ENCODE measurements at places on chromosomes 2 and 18.

DNA sequence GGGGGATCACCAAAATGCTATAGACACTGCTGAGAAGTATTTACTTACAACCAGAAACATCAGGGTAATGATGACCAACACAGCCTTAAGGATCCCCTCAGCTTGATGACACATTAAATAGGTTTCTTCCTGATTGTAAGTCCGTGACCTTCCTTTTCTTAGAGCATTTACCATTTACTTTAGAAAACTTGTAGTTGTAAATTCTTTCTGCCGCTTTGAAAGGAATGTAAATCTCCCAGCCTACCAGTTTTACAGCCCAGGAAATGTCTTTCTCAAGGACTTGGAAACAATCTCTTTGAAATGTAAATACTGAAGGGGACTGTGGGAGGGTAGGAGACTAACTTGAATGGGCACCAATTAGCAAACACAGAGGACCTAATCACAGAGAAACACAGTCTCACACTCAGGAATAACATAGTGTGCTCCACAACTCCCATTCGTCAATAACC is 278.6 kb downstream of the DSC3 start:
- no peak for DNase-seq
- no peaks in the 10 kb centered on the region for H3K36me3 ChIP-seq
- no peaks in the 10 kb centered on the region for H3K27me3 ChIP-seq
- no peak overlapping the region for H3K4me3 ChIP-seq
- H3K4me1 ChIP-seq, result no peaks in the 10 kb centered on the region

DNA sequence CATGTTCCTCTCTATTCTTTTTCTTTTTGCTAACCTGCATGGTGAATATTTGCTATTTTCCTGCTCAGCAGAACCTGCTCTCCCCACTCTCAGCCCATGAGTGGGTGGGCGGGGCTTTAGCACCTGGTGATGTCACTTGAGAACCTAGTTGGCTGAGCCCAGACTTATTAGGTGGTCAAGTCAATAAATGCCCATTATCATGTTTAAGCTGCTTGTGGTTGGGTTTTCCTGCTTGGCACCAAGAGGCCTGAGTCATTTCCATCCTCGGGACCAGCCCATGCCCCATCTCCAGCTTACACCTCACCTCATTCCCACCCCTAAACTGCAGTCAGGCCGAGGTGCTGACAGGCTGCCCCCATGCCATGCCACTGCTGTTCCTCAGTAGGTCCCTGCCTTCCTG is 226.6 kb downstream of the ANKRD30B start:
- H3K27ac ChIP-seq, result no peak overlapping the region
- no peak overlapping the region for H3K4me3 ChIP-seq
- H3K27me3 ChIP-seq, result no peaks in the 10 kb centered on the region
- no peaks in the 10 kb centered on the region for H3K36me3 ChIP-seq

DNA sequence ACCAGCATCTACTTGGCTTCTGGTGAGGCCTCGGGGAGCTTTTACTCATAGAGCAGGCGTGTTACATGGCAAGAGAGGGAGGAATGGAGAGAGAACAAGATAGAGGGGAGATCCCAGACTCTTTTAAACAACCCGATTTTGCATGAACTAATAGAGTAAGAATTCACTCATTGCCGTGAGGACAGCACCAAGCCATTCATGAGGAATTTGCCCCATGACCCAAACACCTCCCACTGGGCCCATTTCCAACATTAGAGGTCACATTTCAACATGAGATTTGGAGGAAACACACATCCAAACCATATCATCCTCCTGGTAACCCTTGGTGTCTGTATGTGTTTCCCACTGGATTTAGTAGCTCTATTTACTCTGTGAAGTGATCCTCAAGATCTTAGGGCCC is 249.9 kb upstream of the SP5 start:
- no peaks in the 10 kb centered on the region for H3K27me3 ChIP-seq
- H3K4me1 ChIP-seq, result no peaks in the 10 kb centered on the region
- H3K27ac ChIP-seq, result no peak overlapping the region
- H3K4me3 ChIP-seq, result no peak overlapping the region
- DNase-seq, result no peak

DNA sequence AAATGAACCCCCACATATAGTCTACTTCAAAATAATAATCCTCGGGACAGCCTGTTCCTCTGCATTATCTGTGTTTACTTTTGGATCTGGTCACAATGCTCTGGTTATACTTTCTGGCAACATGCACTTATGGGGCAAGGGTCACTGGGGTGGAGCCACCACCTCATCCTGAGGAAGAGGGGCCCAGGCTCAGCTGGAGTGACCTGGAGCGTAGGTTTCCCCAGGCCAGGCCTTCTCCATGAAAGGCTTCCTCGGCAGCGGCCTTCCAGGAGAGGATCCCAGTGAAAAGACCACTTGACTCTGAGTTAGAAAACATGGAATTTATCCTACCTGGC is 237.4 kb downstream of the SETBP1 start:
- H3K4me3 ChIP-seq, result no peak overlapping the region
- H3K27me3 ChIP-seq, result no peaks in the 10 kb centered on the region
- H3K4me1 ChIP-seq, result peaks cover 45% of the 10 kb centered on the region
- no peak for DNase-seq

DNA sequence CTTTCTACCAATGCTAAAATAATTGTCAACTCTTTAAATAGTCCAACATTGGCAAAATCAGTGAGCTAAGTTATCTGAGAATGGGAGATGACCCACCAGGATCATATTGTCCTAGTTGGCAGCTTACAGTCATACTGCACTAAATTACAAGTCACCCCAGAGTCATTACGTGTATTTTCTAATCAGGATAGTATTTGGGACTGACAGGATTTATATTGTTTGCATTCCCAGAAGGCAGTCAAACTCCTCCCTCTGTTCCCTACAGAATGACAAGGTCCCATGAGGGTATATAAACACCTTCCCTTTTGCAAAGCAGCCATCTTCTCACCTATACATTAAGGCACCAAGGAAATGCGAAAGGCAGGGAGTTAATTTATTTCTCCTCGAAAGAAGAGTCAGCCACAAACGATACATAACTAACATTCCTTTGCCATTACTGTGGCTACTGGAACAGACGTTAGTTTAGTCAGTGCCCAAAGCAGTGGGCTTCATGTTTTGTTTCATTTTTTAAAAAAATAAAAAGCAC is 125.3 kb downstream of the ANTXR1 start:
- peaks cover 3% of the 10 kb centered on the region for H3K27me3 ChIP-seq
- no peak overlapping the region for H3K27ac ChIP-seq
- H3K4me3 ChIP-seq, result no peak overlapping the region
- no peak for DNase-seq

GRCh38 chr2:202034249-202035088 is 814 bp downstream of the FZD7 start:
- peaks cover 37% of the 10 kb centered on the region for H3K27me3 ChIP-seq
- no peaks in the 10 kb centered on the region for H3K36me3 ChIP-seq
- H3K27ac ChIP-seq, result no peak overlapping the region
- H3K4me3 ChIP-seq, result no peak overlapping the region

DNA sequence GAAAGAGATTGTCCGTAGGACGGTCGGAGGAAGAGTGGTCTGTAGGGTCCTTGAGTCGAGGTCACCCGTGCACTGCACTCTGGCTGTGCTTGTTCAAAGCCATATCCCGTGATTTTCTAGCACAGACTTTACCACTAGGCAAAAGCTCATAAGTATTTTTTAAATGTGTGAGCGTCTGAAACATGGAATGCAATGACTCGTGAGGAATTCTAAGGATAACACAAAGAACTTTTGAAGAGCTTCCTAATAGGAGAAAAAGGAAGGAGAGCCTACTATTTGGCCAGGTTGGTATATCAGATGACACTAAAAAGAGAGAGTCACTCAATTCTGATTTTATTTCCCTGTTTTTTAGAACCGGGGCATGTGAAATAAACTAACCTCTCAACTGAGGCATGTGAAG is 68.3 kb downstream of the CD28 start:
- no peak overlapping the region for H3K4me3 ChIP-seq
- H3K36me3 ChIP-seq, result no peaks in the 10 kb centered on the region
- H3K4me1 ChIP-seq, result no peaks in the 10 kb centered on the region
- no peak for DNase-seq
- H3K27ac ChIP-seq, result no peak overlapping the region

DNA sequence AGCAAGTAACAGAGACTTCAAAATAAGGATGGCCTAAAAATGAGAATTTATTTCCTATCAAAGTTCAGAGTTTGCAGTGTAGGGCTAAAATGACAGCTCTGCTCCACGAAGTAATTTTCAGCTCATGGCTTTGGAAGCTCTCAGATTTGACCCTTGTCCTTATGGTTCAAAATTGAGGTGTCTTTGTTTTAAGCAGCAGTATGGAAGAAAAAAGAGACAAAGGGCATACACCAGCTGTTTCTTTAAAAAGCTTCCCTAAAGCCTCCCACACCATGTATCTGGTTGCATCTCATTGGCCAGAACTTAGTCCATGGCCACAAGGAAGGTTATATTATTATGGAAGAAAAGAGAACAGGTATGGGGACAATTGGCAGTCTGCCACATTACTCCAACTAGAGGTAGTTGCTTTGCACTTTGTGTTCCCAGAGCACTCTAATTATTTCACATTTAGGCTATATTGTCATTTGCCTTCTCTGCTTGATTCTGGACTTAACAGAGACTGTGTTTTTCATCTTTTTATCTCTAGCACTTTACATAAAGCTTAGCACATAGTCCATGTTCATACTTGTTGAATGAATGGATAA is 180.4 kb downstream of the MCFD2 start:
- peaks cover 16% of the 10 kb centered on the region for H3K36me3 ChIP-seq
- peaks cover 62% of the 10 kb centered on the region for H3K4me1 ChIP-seq
- no peak for DNase-seq
- no peak overlapping the region for H3K4me3 ChIP-seq

DNA sequence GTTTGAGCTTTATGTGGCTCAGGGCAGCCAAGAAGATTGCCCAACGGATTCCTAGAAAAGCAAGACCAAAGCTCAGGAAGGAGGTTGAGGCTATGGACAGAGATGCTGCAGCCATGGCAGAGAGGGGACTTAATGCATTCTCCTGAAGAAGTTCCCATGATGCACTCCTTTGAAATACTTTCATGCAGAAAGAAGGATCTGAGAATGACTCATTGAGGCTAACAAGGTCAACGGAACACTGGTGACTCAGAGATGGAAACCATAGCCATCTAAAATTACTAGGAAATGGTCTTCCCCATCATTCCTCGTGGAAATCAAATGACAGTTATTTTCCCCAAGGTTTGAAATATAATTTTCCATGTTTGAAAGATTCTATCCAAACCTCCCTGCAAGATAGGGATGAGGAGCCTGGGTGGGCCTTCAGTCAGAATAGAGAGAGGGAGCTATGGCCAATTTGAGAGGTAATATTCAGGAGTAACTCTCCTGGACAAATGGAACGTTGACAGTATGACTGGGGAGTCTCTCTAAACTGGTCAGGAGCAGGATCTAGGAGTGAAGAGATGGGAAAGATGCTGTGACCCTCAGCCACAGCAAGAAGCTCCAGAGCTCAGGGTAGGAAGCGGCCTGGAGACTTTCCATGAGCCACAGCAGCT is 63.0 kb downstream of the REEP1 start:
- peaks cover 7% of the 10 kb centered on the region for H3K27me3 ChIP-seq
- H3K27ac ChIP-seq, result peak overlapping the region; percentile 80
- DNase-seq, result no peak

DNA sequence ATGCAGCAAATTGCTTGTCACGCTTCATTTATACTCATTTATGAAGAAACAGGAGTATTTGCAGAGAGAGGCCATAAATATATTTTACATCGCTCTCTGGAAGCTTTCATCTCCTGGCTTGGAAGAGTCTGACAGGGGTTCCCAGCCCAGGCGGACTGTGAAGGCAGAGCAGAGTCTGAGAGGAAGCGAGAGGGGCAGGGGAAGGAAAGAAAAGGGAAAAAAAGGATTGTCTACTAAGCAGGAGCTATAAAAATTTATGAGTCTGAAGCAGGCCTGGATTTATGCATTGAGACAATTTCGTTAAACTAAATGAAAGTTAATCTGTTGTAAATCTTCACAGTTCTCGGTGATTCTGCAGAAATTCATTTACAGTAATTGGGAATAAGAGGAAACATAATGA is 143.9 kb upstream of the GYPC start:
- no peaks in the 10 kb centered on the region for H3K4me1 ChIP-seq
- H3K27ac ChIP-seq, result no peak overlapping the region
- H3K27me3 ChIP-seq, result peaks cover 2% of the 10 kb centered on the region
- no peak overlapping the region for H3K4me3 ChIP-seq
- H3K36me3 ChIP-seq, result no peaks in the 10 kb centered on the region

GRCh38 chr18:3810296-3810695 is 360.3 kb downstream of the TGIF1 start:
- H3K4me3 ChIP-seq, result no peak overlapping the region
- no peak for DNase-seq
- H3K27me3 ChIP-seq, result peaks cover 4% of the 10 kb centered on the region
- H3K4me1 ChIP-seq, result no peaks in the 10 kb centered on the region
- no peaks in the 10 kb centered on the region for H3K36me3 ChIP-seq

DNA sequence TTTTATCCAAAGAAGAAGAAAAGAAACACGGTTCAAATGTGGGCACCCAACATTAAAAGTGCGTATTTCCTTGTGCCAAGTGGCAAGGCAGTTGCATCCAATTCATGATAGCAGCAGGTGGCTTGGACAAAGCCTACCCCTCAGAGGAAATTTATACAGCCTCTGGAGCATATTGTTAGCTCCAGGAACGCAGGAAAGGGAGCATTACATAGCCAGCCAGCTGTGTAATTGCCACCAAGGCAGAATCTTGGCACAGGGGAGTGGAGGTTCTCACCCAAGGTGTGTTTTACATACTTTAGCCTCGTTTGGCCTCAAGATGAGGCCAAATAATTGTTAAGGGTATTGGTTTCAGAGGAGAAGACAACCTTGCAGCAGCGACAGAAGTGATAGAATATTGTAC is 526.9 kb downstream of the TMEM182 start:
- DNase-seq, result no peak
- peaks cover 4% of the 10 kb centered on the region for H3K27me3 ChIP-seq
- H3K4me3 ChIP-seq, result no peak overlapping the region
- no peaks in the 10 kb centered on the region for H3K36me3 ChIP-seq
- no peak overlapping the region for H3K27ac ChIP-seq

DNA sequence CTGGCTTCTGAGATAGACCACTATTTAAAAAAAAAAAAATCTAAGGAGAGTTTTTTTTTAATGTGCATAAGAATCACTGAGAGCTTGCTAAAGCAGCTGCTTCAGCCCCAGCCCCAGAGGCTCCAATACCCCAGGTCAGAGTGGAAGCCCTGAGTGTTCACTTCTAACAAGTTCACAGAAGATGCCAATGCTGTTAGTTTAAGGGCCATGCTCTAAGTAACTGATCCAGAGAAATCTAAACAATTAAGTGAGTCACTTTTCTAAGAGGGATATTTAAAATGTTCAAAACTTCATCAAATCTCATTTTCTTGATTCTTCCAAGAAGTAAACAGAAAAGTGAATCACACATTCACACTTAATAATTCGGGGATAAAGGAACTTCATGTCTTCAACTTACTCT is 126.4 kb upstream of the CD226 start:
- no peaks in the 10 kb centered on the region for H3K27me3 ChIP-seq
- peaks cover 22% of the 10 kb centered on the region for H3K36me3 ChIP-seq
- H3K4me1 ChIP-seq, result no peaks in the 10 kb centered on the region
- H3K4me3 ChIP-seq, result no peak overlapping the region

GRCh38 chr18:5439986-5440696 is 103.7 kb downstream of the EPB41L3 start:
- H3K27me3 ChIP-seq, result no peaks in the 10 kb centered on the region
- H3K27ac ChIP-seq, result no peak overlapping the region
- DNase-seq, result no peak
- H3K36me3 ChIP-seq, result no peaks in the 10 kb centered on the region
- peaks cover 12% of the 10 kb centered on the region for H3K4me1 ChIP-seq
- H3K4me3 ChIP-seq, result no peak overlapping the region

GRCh38 chr18:12766986-12767433 is 64.2 kb downstream of the PSMG2 start:
- no peaks in the 10 kb centered on the region for H3K36me3 ChIP-seq
- no peak for DNase-seq
- H3K27ac ChIP-seq, result no peak overlapping the region
- peaks cover 1% of the 10 kb centered on the region for H3K4me1 ChIP-seq
- no peak overlapping the region for H3K4me3 ChIP-seq
- no peaks in the 10 kb centered on the region for H3K27me3 ChIP-seq

Measured in stimulated activated naive B cell treated with anti-CD40 and anti-IgM and Interleukin-4, amounts not matched to agents 10 μg/mL and 1 μg/mL and 100 μg/mL, for 72 hours (primary cell).